ENCODE measurements at places on chromosomes 3 and 15. TPM values are rescaled to one million over a fixed set of nuclear protein-coding genes. Genes with fewer than 3 reads are reported as not detected.

GRCh38 chr3:126696701-126697267 is 7.3 kb upstream of the CHCHD6 start:
- no peaks in the 10 kb centered on the region for H3K4me1 ChIP-seq
- DNase-seq, result no peak
- no peaks in the 10 kb centered on the region for H3K27me3 ChIP-seq
- H3K36me3 ChIP-seq, result no peaks in the 10 kb centered on the region
- H3K4me3 ChIP-seq, result no peak overlapping the region
- no peak overlapping the region for H3K27ac ChIP-seq

- peak overlapping the region; percentile 12 for H3K4me3 ChIP-seq
- H3K27me3 ChIP-seq, result no peaks in the 10 kb centered on the region
- no peaks in the 10 kb centered on the region for H3K36me3 ChIP-seq
- DNase-seq, result peak; percentile 79
- H3K27ac ChIP-seq, result peak overlapping the region; percentile 57
- peaks cover 50% of the 10 kb centered on the region for H3K4me1 ChIP-seq
Observed at GRCh38 chr3:159852821-159853505, 135.7 kb upstream of the IL12A start.

- no peak for DNase-seq
- no peak overlapping the region for H3K27ac ChIP-seq
- H3K27me3 ChIP-seq, result no peaks in the 10 kb centered on the region
- H3K36me3 ChIP-seq, result no peaks in the 10 kb centered on the region
- H3K4me3 ChIP-seq, result no peak overlapping the region
Observed at GRCh38 chr15:48766196-48766595, 44.7 kb downstream of the CEP152 start.

KNG1 gene
- total RNA-seq, result not detected

RYR3 gene
- under 0.01 TPM for total RNA-seq

GRCh38 chr3:142275856-142276255 is 50.5 kb upstream of the GK5 start:
- no peak overlapping the region for H3K4me3 ChIP-seq
- no peak for DNase-seq
- peak overlapping the region; percentile 36 for H3K27ac ChIP-seq

GRCh38 chr15:86001200-86001599 is 78.5 kb upstream of the AGBL1 start:
- no peak overlapping the region for H3K27ac ChIP-seq
- no peaks in the 10 kb centered on the region for H3K27me3 ChIP-seq
- H3K4me1 ChIP-seq, result no peaks in the 10 kb centered on the region
- no peaks in the 10 kb centered on the region for H3K36me3 ChIP-seq

C3orf62 gene
- 7.2 TPM for total RNA-seq

ERICH6 gene
- not detected for total RNA-seq

DNA sequence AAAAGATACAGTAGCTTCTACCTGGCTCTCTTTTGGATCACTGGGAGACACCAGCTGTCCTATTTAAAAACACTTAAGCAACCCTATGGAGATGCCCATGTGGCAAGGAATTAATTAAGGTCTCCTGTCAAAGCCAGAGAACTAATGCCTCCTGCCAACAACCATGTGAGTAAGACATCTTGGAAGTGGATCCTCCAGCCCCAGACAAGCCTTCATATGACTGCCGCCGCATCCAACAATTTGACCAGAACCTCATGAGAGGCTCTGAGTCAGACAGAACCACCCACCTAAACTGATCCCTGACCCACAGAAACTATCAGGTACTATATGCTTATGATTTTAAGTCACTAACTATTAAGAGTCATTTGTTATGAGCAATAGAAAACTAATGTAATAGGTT is 22.3 kb downstream of the IFT80 start:
- no peak overlapping the region for H3K4me3 ChIP-seq
- no peaks in the 10 kb centered on the region for H3K27me3 ChIP-seq
- no peak for DNase-seq
- no peak overlapping the region for H3K27ac ChIP-seq

GRCh38 chr3:41267975-41268640 is 68.8 kb downstream of the CTNNB1 start:
- no peaks in the 10 kb centered on the region for H3K4me1 ChIP-seq
- H3K27ac ChIP-seq, result no peak overlapping the region
- H3K4me3 ChIP-seq, result no peak overlapping the region
- no peaks in the 10 kb centered on the region for H3K36me3 ChIP-seq
- DNase-seq, result no peak

DNA sequence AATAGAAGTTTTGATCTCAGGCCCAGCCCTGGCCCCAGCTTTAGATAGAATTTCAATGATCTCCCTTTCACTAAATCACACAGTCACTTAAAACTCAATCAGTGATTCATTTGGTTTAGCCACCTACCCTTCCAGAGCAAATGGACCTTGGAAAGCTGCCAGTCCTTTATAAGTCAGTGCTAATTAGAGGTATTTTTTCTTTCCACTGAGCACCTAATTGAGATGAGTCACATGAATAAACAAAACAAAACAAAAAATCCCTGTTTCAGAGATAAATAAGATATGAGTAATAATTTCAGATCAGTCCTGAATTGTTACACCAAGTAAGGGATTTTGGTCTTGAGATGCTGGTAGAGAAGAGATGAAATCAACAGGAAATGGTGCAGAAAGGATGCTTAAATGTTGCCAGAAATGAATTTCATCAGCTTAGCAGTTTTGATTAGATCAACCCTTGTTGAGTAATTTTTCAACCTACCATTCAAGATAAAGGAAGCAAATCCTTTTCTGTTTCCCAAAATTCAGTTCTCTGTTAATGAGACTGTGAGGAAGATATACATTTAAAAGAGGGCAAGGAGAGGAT is 352.0 kb upstream of the COL8A1 start:
- no peaks in the 10 kb centered on the region for H3K27me3 ChIP-seq
- H3K4me3 ChIP-seq, result no peak overlapping the region
- H3K4me1 ChIP-seq, result no peaks in the 10 kb centered on the region
- no peaks in the 10 kb centered on the region for H3K36me3 ChIP-seq
- H3K27ac ChIP-seq, result no peak overlapping the region

DNA sequence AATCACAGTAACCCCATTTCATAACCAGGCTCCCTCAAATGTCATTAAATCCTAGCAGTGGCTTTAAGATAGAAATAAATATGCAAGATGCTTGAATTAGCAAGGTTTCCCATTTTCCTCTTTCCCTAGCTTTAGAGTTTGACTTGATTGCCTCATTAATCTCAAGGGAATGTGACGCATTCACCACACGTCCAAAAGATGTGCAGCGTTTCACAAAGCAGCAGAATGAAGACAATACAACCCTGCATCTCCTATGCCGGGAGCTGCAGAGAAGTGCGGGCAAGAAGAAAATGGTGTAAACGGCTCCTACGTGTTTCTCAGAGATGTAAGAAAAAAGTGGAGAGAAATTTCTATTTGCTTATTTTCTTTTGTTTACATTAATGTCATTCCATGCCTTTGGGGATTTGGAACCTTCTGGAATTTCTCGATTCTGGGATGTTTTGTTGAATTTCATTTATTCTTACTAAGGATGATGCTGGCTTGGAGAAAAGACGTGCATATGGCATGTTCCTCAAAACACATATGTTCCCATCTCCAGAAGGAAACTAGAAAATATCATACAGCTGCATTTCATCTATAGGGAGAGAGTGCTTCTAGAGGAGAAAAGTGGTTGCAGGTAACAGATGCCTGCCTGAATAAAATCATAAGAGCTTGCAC is 27.8 kb upstream of the FRMD4B start:
- no peaks in the 10 kb centered on the region for H3K27me3 ChIP-seq
- H3K4me3 ChIP-seq, result no peak overlapping the region
- H3K4me1 ChIP-seq, result peaks cover 16% of the 10 kb centered on the region
- DNase-seq, result no peak
- H3K36me3 ChIP-seq, result no peaks in the 10 kb centered on the region
- no peak overlapping the region for H3K27ac ChIP-seq

GRCh38 chr15:31035610-31036009 is 44.2 kb upstream of the MTMR10 start:
- H3K27me3 ChIP-seq, result no peaks in the 10 kb centered on the region
- no peak overlapping the region for H3K4me3 ChIP-seq
- no peaks in the 10 kb centered on the region for H3K36me3 ChIP-seq
- H3K4me1 ChIP-seq, result peaks cover 12% of the 10 kb centered on the region
- no peak overlapping the region for H3K27ac ChIP-seq

- no peak overlapping the region for H3K27ac ChIP-seq
- no peaks in the 10 kb centered on the region for H3K4me1 ChIP-seq
- H3K4me3 ChIP-seq, result no peak overlapping the region
- no peak for DNase-seq
Observed at GRCh38 chr3:194449913-194450312, 36.9 kb downstream of the ATP13A3 start.

CHAC1 gene
- 11.1 TPM for total RNA-seq

- no peak overlapping the region for H3K27ac ChIP-seq
- H3K4me1 ChIP-seq, result no peaks in the 10 kb centered on the region
- H3K27me3 ChIP-seq, result no peaks in the 10 kb centered on the region
- DNase-seq, result no peak
- H3K4me3 ChIP-seq, result no peak overlapping the region
Observed at GRCh38 chr15:57167821-57168395, 208.4 kb upstream of the CGNL1 start.

DNA sequence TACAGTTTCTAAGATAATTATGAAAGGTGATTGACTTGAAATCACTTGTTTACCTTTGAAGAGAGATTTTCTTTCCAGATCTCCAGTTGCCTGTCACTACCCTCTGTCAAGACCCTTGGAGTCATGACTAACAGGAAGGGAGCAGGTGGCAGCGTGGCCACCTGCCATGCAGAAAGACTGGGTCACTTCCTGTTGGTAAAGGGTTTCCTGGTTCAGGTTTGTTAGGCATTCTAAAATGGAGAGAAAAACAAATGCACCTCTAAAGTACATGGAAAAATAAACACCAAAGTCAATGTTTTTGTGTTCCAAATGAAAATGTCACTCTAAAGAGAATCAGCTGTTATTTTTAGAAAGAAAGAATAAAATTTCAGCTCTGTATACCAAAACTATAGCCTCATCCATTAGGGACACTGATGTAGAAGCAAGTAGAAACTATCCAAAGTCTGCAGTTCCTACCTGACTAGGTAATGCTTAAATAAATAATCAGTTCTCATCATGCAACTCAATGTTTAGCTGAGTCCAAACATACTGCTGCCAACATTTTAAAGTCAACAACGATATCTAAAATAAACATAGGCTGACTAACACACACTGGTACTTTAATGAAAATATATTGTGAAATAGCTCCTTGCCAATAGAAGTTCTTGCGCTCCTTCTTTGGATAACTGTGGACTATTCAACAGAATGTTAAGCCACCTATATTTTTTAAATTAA is 23.9 kb upstream of the TM4SF1 start:
- peaks cover 17% of the 10 kb centered on the region for H3K4me1 ChIP-seq
- H3K36me3 ChIP-seq, result no peaks in the 10 kb centered on the region
- no peak for DNase-seq
- H3K27ac ChIP-seq, result peak overlapping the region; percentile 76

GADL1 gene
- not detected for total RNA-seq

CAV3 gene
- 1.1 TPM for total RNA-seq

GRAMD1C gene
- 4.0 TPM for total RNA-seq

CFAP92 gene
- 6.8 TPM for total RNA-seq

DNA sequence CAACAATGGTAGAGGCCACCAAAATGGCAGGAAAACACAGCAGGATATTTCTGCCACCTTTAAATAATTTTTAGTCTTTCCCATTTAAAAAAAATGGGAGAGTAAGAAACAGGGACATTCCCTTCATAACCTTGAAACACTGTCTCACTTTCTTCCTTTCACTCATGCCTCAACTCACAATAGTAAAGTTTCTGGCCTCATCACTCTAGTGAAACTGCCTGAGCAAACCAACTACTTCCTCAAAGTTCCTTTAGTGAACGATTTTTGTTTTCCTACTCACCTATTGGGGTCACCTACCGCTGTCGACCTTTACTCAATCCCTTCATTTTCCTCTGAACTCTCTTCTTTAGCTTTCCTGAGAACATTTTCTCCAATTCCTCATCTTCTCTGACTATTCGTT is 33.0 kb downstream of the SHC4 start:
- H3K4me1 ChIP-seq, result no peaks in the 10 kb centered on the region
- DNase-seq, result no peak
- no peak overlapping the region for H3K27ac ChIP-seq

LIPC gene
- total RNA-seq, result 0.89 TPM

- no peak overlapping the region for H3K27ac ChIP-seq
- H3K4me1 ChIP-seq, result no peaks in the 10 kb centered on the region
- H3K27me3 ChIP-seq, result no peaks in the 10 kb centered on the region
- DNase-seq, result no peak
Observed at GRCh38 chr3:71998995-71999673, 214.2 kb upstream of the PROK2 start.

- H3K4me3 ChIP-seq, result no peak overlapping the region
- no peaks in the 10 kb centered on the region for H3K36me3 ChIP-seq
- no peaks in the 10 kb centered on the region for H3K27me3 ChIP-seq
- DNase-seq, result no peak
Observed at GRCh38 chr15:45167631-45168205, 20.0 kb downstream of the SHF start.

All from upper lobe of left lung (tissue), 6 donors.